Iris pigment epithelial cell (primary cell): ENCODE measurements at places on chromosomes 3 and 15.
A peak's percentile ranks its signal among the peaks of the same experiment; 100 is the strongest.

DNA sequence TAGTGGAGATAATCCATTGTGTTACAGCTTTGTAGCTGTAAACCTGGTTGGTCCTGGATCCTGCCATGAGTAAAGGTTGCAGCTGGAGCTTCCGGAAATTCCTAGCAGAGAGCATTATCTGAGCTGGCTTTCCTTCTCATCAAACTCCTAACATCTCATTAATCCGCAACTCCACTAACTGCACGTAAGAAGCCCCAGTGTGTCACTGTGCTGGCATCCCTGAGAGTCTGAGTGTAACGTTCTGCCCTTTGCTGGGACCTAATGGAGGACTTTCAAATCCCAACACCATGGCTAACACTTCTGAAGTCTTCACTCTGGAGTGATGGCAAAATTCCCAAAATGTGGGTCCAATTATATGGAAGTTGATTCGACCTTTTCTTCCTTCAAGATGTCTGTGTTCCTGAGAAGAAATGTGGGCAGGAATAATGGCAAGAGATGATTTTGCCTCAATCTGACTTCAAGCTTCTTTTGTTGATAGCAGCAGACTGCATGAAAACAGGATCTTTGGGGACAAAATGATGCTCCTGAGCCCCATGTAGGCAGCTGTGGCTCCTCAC, 9.6 kb upstream of the TRPM1 start:
- peak; percentile 11 for DNase-seq

- DNase-seq: no peak
Measured at GRCh38 chr3:46912986-46913385, 35.5 kb downstream of the PTH1R start.

DNA sequence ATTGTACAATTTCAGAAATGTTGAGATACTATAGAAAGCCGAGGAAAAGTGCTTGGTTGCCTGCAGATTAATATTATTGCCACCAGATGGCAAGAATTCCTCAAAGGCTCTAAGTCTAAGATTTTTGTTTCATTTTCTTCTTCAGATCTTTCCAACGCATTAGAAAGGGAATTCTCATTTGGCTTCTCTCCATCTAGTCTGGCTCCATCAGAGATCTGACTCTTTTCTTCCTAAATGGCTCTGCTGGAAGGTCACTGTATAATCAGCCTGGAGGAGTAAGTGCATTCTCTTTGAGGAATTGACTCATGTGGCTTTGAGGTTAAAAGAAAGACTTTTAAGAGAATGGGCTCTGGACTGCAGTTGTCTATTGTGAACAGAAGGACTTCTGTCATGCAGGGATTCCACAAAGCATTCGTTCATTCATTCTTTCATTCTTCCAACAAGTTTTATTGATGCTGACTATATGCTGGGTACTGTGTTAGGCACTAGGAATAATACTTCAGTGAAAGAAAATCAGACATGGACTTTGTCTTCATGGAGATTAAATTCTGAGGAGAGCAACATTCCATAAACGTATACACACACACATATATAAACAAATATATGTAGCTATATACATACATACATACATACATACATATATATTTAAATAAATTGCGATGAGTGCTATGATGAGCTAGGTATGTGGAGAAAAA, 55.3 kb downstream of the SLC28A2 start:
- peak; percentile 46 for DNase-seq

DNA sequence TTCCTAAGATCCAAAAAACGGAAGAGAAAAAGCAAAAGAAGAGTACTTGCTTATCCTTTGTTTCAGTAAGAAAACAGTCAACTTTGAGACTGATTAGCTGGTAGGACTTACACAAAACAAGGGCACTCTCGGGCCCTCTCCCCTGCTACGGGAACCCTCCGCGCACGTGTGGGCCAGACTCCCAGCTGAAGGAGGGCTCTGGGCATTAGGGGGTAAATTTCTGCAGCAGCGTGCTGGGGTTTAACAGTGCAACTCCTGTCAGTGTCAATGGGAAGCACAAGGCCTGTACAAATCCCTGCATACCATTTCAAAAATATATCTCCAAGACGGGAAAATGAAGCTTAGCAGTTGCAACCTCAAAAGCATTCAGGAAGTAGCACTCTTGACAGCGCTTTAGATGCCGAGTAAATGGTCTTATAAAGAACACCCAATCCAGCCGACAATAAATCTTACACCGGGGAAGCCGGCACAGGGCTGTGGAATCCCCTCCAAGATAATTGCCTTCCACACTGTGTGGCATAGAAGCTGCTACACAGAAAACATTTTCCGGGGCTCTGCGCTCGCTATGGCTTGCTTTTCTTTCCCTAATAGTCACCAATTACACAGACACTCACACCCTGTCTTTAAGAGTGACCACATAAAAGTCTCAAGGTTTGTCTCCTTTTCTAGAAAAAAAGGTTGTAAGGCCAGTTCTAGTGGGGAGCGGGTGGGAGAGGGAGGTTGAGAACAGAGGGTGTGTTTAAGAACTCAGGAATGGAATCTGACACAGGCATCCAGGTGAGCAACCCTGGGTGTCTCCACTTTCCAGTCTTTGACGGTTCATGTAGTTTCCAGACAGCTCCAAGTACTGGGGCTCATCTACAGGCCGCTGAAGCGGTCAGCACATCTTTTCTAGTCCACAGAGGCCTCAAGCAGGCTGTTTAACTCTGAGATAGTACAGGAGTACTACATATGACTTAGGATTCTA, 512.7 kb downstream of the FOXP1 start:
- peak; percentile 50 for DNase-seq

- peak; percentile 60 for DNase-seq
Measured at GRCh38 chr3:88219138-88219792, 69.5 kb downstream of the C3orf38 start.

DNA sequence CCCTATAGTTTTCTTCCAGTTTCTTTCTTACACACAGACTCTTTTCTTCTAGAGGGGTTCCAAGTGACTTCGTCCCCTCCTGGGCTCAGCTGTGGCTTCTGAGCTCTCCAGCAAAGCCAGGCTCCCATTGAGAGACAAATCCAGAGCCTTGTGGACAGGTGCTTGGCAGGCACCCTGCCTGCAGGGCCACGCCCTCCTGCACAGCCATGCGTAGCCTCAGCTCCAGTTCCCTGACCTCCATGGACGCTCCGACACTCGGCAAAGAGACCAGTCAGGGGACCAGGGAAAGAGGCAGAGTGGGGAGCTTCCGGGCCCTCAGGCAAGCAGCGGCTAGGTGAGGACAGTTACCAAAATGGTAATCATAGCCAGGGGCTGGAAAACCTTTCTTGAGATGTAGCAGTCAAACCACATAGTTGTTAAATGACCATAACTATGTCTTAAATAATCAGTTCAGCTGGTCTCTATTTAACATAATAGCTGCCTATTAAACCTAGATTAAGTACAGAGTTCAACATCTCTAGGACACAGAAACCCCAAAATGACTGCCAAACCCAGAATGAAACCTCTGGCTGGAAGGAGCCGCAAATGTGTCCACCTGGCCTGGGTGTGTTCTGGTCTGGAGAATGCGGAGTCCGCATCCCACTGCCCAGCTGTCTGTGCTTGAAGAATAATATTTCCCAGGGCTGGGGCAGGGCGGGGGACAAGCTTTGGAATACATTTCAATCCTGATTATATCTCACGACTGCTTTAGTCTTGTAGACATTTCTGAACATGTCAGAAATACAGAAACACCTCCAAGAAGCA, 69.3 kb upstream of the RGMA start:
- DNase-seq: no peak
